ENCODE measurements at places on chromosomes 1 and 21.
A peak's percentile ranks its signal among the peaks of the same experiment; 100 is the strongest.

DNA sequence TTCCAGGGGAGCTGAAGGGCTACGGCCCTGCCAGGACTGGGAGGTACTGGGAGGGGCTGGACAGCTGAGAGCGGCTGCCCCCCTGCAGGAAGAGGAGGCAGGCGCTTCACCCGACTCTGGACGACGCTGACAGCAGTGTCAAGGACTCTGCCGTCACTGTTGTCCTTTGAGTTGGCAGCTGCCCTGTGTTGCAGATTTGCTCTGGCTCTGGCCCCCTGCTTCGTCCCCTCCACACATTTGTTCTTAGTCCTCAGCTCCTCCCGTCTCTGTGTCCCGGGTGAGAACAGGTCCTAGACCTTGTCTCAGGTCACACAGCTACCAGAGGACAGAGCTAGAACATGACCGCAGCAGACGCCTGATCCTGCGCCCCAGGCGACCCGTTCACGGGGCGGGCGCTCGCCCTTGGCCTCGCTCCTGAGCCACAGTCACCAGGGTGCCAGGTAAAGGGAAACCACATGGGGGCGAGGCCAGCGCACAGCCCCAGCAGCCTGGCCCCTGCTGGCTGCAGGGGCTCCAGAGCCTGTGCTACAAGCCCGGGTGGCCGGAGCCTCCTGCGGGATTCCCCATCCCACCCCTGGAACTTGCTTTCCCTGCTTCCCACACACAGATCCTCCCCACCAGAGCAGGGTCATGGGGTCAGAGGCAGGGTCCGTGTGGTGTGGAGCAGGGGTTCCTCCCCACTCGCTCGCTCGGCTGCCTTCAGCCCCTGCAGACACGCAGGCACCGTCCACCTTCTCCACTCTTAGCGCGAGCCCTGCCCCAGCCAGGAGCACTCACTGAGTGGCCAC is 10.7 kb upstream of the NPHP4 start:
- no peak for DNase-seq

DNA sequence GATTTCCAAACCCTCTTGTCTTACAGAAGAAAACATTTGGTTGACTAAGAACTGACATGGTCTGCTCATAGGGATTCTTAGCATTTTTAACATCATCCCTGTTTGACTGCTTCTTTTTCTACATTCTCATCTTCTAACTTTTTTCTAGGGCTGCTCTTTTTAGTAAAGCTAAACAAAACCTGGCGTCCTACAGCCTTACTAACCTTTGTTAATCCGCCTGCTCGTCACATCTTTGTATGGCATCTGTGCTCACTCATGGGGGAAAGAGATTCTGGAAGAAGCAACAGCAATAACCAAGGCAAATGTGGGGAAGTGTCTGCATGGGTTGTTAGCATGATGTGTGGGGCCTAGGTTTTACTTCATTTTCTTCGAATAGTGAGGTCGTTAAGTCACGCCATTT is 92.0 kb downstream of the KIF1B start:
- DNase-seq, result no peak

- DNase-seq, result no peak
Measured at GRCh38 chr1:77732090-77732489, 27.6 kb downstream of the USP33 start.

- peak; percentile 76 for DNase-seq
Measured at GRCh38 chr1:1540090-1540817, at the start of gene TMEM240. Gene TMEM240, minus strand, starts transcription at chr1:1540624. Its CDS starts 278 bp downstream, at chr1:1540346.

DNA sequence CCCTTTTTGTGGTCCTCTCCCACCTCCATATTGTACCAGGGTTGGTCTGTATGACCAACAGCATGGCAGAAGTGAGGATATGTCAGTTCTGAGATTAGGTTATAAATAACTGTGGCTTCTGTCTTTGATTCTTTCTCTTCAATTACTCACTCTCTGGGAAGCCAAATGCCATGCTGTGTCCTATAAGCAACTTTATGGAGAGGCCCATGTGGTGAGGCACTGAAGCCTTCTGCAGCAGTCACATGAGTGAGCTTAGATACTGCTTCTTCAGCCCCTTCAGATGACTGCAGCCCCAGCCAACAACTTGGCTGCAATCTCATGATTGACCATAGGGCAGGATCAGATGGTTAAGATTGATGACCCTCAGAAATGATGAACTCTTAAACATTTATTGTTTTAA is 34.0 kb upstream of the SAMD13 start:
- DNase-seq, result no peak

GRCh38 chr1:101060992-101061391 is 35.4 kb upstream of the DPH5 start:
- DNase-seq, result no peak

DNA sequence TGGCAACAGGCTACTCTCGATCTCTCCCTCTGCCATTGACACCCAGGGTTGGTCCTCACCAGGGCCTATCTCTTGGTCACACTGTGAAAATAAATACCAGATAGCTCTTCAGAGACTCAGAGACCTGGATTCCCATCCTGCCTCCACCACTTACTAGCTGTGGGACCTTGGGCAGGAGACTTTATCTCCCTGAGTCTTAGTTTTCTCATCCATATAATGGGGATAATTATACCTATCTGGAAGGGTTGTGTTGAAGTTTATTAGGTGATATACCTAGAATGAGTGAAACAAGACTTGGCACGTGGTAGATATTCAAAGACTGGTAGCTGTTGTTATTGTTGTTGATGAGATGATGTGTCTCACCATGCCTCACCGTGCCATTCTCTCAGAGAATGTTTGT is 7.4 kb downstream of the DMBX1 start:
- no peak for DNase-seq

Measured in stimulated activated CD4-positive, alpha-beta T cell treated with anti-CD3 and anti-CD28 coated beads, Interleukin-15, amount 100 ng/mL, for 24 hours (primary cell).